ENCODE measurements at places on chromosomes 7 and 10.

- DNase-seq: no peak
Measured at GRCh38 chr7:2965745-2966270, 77.9 kb downstream of the CARD11 start.

- no peak for DNase-seq
Measured at GRCh38 chr10:30782537-30783461, 153.2 kb upstream of the LYZL2 start.

DNA sequence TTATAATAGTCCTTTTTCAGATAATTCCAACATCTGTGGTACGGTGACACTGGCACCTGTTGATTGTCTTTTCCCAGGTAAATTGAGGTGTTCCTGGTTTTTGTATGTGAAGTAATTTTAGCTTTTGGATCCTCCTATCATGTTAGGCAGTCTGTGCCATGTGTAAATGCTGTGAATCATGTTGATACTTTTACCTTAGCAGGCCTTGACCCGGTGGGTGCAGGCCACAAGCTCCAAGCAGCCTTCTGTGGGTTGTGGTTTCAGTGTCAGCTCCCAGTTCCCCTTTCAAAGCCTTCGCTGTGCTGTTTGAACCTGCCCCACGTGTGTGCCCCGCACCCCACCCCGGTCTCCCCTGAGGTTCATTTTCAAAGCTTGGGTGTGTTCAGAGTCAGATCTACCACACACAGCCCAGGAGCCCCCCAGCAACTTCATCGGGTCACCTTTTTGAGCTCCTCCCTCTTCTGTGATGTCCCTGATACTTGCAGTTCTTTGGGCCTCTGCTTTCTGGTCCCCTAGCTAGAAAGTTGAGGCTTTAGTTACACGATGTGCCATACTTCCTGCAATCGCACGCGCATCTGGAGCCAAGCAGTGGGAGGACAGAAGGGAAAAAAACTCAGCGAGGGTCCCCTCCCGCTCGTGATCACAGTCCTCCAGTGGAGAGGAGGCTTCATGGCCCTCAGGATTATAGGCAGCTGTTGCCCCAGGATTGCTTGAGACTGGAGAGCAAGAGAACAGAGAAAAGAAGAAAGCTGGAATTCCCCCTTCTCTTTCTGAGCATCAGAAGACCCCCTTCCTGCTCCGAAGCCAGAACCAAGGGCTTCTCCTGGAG, 8.7 kb upstream of the BHLHA15 start:
- DNase-seq: no peak

DNA sequence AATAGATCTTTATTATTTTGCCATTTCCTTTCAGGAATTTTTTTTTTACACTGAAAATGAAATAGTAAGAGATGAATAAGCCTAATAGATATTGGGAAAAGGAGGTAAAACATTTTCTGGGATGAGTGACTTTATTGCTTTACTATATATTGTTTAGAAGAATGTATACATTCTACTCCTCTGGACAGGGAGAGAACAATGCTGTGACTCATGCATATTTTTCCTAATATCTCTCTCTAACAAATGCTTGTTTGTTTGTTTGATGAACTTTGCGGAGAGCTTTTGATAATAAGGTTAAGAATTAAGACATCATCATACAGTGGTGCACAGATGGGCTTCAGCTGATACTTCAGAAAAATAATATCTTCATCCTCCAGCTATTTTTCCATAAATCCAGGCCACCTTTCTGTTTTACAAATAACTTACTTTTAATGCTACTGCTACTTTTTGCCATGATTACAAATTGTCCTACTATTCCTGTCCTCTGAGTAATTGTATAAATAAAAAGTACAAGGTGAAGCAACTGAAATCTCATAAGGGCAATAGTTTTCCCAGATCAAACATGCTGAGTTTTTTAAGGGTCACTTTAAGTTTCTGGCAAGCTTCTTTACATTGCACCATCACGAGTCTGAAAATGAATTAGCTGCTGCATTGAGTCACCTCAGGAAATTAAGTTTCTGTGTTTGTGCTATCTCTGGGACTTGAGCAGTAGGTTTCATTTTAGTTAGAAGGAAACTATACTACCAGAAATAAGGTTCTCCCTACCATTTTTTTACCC, 207.3 kb upstream of the POT1 start:
- no peak for DNase-seq

- DNase-seq: no peak
Measured at GRCh38 chr7:81031243-81031642, 112.4 kb upstream of the SEMA3C start.

- DNase-seq: no peak
Measured at GRCh38 chr7:30771880-30772425, 736 bp downstream of the MINDY4 start.

DNA sequence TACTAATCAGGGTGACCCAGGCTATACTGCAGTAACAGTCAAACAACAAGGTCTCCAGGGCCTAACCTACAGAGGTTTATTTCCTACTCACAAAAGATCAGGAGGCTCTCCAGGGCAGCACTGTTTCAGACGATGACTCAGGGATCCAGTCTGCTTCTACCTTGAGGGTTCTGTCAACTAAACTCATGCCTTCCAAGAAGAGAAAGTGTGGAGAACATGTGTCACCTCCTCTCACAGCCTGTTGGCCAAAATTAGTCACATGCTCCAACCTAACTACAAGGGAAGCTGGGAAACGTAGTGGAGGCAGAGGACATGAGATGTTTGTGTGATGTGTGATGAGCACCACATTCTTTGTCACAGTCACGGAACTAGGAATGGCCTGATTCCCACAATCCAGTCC, 14.7 kb upstream of the INA start:
- DNase-seq: no peak

DNA sequence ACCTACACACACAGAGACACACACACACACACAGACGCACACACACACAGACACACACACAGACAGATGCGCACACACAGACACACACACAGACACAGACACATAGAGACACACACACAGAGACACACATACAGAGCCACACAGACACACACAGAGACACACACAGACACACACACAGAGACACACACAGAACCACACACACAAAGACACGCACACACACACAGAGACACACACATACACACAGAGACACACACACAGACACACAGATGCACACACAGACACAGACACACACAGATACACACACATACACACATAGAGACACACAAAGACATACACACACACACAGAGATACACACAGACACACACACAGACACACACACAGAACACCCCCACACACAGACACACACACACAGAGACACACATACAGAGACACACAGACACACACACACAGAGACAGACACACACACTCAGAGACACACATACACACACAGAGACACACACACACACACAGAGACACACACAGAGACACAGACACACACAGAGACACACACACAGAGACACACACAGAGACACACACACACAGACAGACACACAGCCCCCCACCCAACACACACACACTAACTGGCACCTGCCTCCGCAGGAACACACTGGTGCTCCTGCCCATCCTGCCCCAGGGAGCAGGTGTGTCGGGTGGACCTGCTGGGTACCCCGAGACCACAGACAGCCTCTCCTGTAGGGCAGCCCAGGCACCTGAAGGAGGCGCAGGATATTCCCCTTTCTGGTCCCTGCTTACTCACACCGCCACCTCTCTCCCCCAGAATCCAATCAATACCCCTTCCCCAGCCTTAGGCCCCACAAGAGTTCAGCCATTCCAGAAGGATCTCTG, 5.4 kb upstream of the FZD9 start:
- DNase-seq: no peak

GRCh38 chr7:27168265-27168947, 3.1 kb upstream of the HOXA9 start:
- no peak for DNase-seq

DNA sequence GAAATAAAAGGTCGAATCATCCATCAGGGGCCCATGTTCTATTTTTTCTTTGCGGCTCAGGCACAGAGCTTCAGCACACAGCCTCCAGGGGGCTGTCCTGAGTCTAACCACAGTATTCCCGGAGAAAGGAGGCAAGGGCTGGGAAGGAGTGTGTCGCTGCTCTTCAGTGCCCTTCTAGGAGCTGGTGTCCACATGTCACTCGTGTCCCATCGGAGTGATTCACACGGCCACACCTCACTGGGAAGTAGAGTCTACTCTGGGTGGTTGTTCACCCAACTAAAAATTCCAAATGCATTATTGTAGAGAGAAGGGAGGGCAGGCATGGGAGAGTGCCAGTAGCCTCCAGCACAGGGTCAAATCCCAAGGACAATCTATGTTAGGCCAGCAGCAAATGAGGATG, 114.8 kb upstream of the LANCL2 start:
- DNase-seq: no peak

DNA sequence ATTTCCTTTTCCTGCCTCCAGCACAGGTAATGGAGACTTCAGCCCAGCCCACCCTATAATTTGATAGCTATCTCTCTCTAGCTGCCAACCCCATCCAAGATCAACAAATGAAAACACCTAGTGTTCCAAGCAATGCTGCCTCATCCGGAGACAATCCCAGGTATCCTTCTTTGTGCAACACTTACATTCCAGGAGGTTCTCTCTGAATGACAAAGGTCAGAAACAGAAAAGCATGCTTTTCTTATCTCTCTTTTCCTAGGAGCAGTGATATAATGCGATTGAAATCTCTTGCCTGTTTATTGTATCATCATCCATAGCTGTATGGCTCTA, 699.3 kb downstream of the INHBA start:
- DNase-seq: no peak

GRCh38 chr10:132183046-132183445, 3.7 kb upstream of the DPYSL4 start:
- DNase-seq: no peak

GRCh38 chr10:108014145-108014901, 849.8 kb upstream of the SORCS1 start:
- no peak for DNase-seq

DNA sequence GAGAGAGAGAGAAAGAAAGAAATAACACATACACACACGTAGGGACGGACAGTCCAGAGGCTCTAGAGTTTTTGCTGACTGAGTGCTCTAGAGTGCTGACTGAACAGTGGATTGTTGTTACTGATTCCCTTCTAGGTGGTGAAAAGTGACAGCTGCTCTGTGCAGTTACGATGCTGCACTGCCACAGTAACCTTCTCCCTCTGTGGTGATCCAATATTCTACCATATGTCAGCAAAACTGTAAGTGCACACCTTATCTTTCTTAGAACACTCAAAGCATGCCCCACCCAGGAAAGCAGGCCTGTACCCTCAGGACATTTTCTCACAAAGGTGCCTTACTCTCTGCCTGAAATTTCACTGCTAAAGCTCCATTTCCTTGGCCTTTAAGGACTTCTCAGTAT, 1023.5 kb downstream of the TYW1 start:
- DNase-seq: no peak
